ENCODE measurements at places on chromosomes 7 and 10. TPM values are rescaled to one million over a fixed set of nuclear protein-coding genes. Genes with fewer than 3 reads are reported as not detected.
A peak's percentile ranks its signal among the peaks of the same experiment; 100 is the strongest.

DNA sequence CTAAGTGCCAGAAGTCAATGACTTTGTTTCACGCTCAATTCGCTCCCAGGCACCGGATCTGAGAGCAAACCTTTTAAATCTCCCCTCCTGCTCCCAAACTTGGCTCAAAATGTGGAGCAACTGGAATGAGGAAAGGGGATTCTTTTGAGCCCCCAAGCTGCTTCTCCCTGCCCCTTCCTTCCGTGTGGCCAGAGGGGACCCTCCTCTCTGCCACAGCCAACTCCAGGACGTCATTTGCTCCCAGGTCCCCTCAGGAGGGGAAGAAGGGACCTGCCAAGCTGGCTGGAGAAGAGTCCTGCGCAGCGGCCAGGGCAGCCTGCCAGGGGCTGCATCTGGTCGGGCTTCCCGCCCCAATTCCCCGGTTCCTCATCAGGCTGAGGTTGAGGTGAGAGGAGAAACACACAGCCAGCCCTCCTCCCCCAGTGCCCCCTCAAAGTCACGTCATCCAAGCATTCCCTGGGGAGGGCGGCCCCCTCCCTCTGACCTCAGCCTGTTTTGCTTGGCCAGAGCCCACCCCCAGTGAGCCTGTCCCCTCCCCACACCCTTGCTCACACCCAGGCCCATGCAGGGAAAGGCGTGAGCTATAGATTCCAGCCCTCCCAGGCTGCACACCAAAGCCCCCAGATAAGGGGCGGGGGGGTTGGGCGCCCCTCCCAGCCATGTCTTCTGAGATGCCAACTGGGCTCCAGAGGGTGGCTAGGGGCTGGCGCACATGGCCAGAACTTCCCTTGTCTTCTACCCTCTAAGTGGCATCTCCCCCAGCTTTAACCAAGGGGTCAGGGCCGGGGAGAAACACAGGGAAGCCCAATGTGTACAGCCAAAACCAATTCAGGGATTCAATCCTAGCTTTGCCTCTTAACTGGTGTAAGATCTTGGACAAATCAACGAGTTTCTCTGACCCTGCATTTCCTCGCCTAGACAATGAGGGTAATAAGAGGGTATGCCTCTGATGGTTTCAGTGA, 35.0 kb downstream of the SH3PXD2A start:
- DNase-seq, result peak; percentile 16

DNA sequence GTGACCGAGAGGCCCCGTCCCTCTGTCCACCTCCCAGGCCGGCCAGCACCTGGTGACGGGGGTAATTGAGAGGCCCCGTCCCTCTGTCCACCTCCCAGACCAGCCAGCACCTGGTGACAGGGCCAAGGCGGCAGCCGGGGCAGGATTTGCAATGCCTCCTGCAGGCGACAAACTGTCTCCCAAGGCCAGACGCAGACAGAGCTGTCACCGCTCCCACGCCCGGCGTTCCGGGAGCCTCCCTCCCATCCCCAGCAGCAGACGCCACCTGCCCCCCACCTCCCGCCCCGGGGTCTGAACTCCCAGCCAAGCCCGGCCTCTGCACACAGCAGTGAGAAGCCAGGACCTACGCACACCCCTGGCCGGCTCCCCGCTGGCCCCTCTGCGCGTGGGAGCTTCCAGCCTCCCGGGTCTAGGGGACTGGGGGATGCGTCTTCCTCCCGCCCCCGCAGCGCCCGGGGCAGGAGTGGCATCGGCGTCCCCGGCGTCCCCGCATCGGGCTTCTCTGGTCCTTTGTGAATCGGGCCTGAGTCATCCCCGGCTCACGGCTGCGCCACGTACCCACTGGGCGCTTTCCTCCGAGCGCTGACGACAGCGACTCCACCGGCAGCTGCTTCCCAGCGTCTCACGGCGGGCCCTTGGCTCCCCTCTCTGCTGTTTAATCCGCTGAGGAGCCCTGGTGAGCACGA, 95.1 kb upstream of the DIP2C start:
- DNase-seq, result peak; percentile 76

The LIPN gene
- total RNA-seq, result not detected

The AKR1D1 gene
- not detected for total RNA-seq

- no peak for DNase-seq
Observed at GRCh38 chr7:70598976-70599375, 533.0 kb upstream of the GALNT17 start.

DNA sequence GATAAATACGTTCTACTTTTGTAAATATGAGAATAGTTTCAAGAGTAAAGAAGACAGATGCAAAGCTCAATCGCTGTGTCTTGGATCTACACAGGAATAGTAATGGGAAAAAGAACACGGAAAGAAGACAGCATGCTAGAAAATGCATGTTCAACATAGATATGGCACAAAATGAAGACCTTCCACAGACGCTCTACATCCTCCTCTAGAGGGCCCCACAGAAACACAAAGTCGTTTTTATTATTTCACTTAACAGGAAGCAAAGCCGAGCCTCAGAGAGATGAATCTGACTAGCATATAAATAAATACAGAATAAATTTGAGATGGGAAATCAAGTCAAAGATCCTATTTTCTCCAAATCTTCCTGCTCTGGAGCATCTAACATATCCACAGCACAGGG, 292.6 kb downstream of the PARD3 start:
- DNase-seq, result peak; percentile 63

The HABP2 gene
- not detected for total RNA-seq

DNA sequence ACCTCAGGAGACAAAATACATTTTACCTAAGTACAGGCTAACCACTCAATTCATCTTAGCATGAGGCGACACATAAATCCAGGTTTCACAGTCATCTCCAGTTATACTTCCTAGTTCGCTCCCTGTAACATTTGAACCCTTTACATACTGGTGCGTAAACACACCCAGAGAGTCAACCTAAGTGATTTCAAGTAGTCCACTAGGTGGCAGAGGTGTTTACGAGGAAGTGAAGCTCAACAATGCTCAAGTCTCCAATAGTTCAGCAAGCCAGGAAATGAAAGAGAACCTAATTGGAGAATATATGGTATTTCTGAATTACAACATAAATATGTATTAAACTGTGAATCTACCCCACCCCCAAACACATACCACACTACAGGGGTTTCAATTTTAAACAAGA, 76.3 kb upstream of the ABCB5 start:
- no peak for DNase-seq

The C10orf67 gene
- total RNA-seq, result not detected

DNA sequence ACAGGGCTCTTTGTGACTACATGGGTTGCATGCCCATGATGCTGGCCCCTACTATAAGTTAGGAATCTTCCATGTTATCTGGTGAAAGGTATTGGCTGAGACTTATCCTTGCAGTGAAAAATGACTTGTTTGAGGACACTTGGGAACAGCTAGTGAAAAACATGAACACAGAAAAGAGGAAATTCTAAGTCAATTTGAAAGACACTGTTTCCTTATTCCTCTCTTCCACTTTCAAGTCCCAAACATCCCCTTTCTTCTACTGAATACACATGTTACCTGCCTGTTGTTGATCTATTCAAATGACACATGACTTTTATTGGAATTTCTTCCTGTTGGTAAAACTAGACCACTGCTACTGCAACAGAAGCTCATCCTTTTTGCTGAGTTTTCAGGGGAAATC, 29.5 kb upstream of the PRKCQ start:
- DNase-seq, result no peak

The MASTL gene
- total RNA-seq, result 11.3 TPM

- no peak for DNase-seq
Observed at GRCh38 chr10:89475125-89475524, 60.3 kb downstream of the SLC16A12 start.

GRCh38 chr7:8615019-8615418, 181.6 kb downstream of the NXPH1 start:
- no peak for DNase-seq

Measured in dermis microvascular lymphatic vessel endothelial cell (primary cell).